ENCODE measurements at places on chromosomes 2 and 18. TPM values are rescaled to one million over a fixed set of nuclear protein-coding genes. Genes with fewer than 3 reads are reported as not detected.

CNRIP1 gene
- 22.6 TPM for total RNA-seq

SMPD4 gene
- total RNA-seq: 24.2 TPM

XDH gene
- not detected for total RNA-seq

UGT1A5 gene
- total RNA-seq: not detected

PRSS56 gene
- total RNA-seq: not detected

BOLL gene
- total RNA-seq: not detected

OSBPL1A gene
- 19.1 TPM for total RNA-seq

SERPINB5 gene
- not detected for total RNA-seq

NCKAP1 gene
- 124 TPM for total RNA-seq

SMYD1 gene
- not detected for total RNA-seq

DNA sequence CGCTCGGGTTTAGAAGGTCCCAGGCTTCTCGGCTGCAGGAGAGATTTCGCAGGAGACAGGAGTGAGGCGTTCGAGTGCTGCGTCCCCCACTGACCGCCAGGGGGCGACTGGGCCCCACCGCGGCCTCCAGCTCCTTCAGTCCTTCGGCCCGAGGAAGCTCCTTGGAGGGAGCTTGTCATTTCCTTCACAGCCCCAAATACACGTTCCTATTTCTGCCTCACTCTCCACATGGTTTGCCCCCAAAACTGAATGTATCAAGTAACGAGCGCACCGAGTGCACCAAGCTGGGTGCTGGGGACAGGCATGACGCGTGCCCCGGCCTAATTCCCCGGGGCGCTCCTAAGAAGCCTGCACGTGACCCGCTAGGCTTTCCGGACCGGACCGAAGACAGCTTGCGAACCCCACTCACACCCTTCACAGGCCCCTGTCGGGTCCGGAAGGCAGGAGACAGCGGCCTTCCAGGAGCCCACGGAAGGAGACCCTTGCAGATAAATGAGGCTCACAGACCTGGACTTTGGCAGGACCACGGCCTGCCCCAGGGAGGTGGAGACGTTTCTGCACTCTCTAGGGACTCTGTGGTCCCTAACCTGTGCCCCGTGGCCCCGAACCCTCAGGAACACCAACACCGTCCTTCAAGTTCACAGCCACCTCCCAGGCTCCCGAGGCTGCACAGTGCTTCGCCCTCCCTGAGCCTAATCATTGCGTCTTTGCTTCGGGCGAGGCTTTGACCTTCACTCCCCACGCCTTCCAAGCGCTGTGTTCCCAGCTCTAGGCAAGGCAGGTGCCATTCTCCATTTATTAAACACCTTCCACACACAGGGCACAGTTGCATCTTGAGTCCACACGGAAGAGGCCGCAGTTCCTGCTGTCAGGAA lies 13.0 kb upstream of the FAHD2A start:
- peak; percentile 63 for DNase-seq

- no peak for DNase-seq
Observed at GRCh38 chr2:163312713-163313112, 423.1 kb downstream of the FIGN start.

DNA sequence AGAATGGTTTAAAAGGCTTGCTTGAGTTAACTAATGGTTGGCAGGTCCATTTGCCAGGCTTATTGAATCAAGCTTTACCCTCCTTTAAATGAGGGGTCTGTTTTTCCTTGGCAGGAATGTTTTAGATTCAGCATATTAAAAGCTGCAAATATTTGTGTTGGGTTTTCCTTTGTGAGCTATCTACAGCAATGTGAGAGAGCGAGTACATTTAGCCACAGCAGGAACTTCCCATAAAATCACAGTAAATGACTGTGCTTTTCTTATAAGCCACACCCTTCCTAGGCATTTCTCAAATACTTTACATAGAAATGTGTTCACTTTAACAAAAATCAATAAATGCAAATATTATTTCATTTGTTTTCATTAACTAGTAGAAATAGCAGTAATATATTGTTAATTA lies 23.9 kb downstream of the CALCRL start:
- DNase-seq: no peak

DNA sequence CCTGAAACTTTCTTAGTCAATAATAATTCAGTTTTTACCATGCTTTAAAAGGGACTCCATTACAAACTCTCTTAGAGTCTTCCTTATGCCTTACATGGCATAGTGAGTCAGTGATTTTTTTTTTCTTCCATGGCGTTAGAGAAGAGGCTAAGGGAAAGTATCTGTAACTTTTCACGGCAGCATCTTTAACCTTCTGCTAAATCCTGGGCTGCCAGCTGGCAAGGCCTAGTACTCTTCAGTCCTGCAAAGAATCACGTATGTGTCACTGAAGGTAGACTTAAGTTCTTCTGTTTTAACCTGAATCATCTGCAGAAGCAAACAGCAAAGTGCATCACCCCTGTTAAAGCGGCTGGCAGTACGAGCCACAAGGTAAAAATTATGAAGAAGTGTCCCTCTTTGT lies 286.3 kb upstream of the FN1 start:
- DNase-seq: no peak

DNA sequence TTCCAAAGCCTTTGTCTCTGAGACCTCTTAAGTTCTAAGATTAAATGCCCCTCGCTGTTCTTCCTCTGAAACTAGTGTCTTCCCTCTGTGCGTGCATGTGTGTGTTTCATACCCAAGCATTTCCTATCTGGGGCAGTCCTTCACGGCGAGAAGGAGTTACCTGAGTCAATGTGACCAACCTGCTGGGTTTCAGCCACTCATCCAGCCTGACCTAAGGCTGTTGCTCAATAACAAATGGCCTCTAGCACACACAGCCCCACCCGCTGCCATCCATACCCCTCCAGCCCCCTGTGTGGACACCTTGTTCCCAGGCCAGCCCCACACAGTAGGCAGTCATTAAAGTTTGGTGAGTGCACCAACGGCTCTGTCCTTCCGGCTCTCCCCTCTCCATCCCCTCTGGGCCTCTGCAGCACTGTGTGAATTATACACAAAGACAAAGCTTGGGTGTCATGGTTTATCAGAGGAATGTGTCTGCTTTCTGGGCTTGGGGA lies 53.8 kb upstream of the FOSL2 start:
- peak; percentile 40 for DNase-seq

DNA sequence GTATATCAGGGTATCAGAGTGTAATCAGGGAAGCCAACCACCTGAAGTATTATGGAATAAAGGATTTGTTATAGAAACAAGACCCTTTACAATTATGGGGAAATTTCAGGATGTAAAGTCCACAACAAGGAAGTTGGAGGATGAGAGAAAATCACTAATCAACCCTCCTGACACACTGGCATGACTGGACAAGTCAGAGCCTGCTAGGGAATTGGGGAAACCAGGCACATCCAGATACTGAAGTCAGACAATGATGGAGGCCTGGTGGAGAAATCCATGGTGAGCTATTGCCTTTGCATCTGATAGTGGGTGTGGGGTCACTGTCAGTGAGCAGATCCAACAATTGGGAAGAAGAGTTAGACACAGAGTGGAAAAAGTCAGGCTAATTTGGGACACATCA lies 158.8 kb upstream of the FBXO11 start:
- no peak for DNase-seq

DNA sequence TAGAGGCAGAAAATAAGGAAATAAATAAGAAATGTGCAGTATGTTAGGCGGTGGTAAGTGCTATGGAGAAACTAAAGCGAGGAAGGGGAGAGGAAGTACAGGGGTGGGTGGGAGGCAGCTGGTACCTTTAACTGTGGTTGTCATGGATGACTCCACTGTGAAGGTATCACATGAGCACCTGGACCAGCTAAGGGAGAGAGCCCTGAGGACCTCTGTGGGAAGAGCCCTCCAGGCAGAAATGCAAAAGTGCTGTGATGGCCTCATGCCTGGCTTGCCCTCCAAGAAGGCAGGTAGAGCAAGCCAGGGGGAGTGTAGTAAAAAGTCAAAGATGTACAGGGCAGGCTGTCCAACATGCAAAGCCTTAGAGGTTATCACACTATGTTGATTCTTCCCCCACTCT lies 17.9 kb downstream of the LYPD6 start:
- no peak for DNase-seq

DNA sequence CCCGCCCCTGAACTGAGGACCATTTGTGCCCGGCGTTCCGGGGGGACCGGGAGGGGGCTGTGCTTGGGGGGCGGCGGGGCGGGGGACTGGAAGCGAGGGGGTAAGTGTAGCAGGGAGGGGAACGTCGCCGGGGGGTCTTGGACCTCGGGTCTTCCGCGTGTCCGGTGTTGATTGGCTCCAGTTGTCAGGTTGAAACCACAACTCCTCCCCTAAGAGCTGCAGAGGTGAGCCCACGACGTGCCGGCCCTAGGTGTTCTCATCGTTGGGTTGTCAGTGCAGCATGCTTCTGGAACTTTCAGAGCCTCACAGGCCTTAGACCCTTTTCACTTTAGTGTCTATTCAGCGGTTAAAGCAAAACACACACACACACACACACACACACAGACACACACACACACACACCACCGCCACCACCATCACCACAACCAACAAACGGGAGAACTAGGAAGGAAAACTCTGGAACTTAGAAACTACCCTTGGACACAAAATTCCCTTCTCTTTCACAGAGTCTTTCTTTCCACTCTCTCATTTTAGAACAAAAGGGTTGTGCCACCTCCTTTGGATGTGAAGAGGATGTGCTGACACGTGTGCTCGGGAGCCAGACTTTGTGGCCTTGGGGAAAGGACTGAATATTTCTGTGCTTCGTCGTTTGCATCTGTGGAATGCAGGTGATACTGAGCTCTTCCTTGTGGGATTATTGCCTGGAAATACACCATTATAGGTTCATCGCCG lies 6.7 kb upstream of the DLX2 start:
- no peak for DNase-seq

DNA sequence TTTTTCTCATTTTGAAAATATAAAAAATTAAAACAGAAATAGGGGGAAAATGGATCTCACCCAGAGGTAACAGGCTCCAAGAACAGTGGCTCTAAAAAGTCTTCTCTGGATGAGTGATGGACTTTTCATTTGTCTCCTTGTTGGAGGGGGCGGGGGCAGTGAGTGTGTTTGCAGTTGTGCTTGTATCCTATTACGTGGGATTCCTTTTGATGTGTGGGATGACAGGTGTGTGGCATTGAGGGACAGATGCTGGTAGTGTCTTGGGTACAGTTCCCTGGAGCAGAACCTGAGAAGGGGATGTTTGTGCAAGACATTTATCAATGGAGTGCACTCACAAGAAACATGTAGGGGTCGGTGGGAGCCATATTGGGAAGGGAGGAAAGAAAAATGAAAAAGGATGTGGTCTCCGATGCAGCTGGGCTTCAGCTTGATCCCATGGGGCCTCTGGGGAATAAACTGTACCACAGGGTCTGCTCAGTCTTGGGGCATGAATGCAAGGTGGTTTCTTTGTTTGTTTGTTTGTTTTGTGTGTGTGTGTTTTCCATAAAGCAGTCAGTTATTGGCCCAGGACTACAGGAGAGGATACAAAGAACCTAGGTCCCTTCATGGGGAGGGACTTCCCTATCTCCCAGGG lies 120.0 kb upstream of the SLC35G4 start:
- DNase-seq: no peak

- DNase-seq: no peak
Observed at GRCh38 chr2:119682578-119682977, 3.6 kb downstream of the TMEM177 start.

DNA sequence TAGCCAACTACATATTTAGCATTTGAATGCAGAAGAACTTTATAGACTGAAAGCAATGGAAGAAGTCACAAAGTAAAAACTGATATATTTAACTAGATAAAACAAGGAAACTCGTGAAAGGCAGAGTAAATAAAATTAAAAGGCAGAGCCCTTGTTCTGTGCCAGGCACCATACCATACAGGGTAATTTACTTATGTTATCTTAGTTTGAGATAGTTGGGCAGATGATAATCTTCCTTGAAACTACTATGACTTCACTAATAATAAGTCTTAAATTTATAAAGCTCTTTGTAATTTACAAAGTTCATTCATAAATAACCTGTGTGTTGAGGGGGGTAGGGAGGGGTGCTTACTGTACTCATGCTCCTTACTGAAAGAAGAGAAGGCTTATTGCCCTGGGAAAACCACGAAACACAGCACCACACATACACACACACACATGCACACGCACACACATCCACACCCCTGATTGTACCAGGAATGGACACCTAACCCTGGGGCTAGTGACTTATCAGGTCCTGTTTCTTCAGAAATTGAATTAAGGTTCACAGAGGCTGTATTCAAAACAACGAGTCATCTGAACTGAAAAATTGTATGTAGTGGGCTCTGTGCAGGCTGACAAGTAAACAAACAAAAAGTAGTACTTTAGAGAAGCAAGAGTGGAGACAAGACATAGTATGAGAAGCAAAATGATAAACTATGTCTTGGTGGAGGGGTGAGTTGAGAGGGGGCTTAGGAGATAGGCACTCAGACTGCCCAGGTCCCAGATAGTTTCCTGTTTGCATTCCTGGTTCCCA lies 38.1 kb downstream of the AGFG1 start:
- peak; percentile 84 for DNase-seq

- no peak for DNase-seq
Observed at GRCh38 chr2:1203772-1204171, 209.5 kb upstream of the TPO start.

GRCh38 chr2:226669905-226670304 lies 129.7 kb downstream of the IRS1 start:
- no peak for DNase-seq

DNA sequence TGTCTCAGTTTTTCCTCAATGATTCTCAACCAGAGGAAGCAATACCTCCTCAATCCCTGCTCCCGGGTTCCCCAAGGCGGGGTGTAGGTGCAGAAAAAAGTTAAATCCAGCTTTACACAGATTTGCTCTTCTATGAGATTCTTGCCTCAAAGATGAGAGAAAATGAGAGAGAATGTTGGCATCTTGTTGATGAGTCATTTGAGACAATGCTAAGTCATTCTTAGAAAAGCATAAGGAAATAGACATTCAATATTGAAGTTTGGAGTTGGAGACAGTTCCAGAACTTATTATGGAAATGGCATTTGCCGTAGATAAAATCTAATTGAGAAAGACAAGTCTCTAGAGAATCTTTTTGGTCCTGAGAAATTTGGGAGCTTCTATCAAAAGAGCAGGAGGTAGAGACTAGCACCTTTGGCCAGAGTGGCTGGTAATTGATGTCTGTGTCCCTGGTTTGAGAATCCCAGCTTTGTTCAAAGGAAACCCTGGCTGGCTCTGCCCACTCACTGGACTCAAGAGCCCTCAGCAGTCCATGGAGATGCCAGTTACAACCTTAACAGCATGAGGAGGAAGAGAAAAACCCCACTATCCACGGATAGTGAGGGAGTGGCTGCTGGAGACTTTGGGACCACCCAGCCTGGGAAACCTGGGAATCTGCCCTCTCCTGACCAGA lies 181.2 kb downstream of the FAM124B start:
- peak; percentile 60 for DNase-seq

DNA sequence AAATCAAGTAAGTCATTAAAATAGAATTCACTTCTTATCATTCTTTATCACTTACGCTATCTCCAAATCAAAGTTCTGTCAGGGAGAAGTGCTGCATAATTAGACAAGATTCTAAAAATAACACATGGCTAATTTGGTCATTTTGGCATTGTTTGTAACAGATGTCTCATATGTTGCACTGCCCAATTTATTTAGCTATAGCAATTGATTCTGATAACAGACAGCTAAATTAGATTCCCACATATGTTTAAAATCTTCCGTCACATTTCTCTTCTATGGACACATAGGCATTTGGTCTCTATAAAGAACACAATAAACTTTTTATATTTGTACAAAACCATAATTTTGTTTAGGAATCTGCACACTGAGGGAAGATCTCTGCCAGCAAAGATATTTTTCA lies 644.5 kb upstream of the VRK2 start:
- DNase-seq: no peak

- DNase-seq: no peak
Observed at GRCh38 chr2:219358170-219359075, 25.9 kb upstream of the RESP18 start.

All from M059J (cell line).